Calu3 (cell line): ENCODE measurements at places on chromosomes 4 and X.

DNA sequence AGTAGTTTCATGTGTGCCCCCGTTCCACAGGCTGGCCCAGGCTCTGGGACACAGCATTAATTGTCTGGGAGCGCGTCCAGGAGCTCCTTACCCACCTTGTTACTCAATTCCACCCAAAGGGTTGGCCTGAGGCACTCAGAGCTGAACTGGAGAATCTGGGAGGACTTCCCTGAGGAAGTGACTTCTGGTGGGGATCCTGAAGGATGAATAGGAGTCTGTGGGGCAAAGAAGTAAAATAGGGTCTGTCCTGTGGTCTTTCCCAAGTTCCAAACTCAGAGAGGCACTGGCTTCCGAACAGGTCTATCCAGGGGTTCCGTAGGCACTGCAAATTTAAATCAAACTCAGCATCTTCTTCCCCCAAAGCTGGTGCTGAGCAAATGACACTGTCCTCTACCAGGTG lies 204.3 kb downstream of the AFAP1 start:
- DNase-seq = no peak
- no peaks in the 10 kb centered on the region for H3K36me3 ChIP-seq
- no peaks in the 10 kb centered on the region for H3K4me1 ChIP-seq
- H3K27me3 ChIP-seq = peaks cover 68% of the 10 kb centered on the region
- H3K4me3 ChIP-seq = no peak overlapping the region

GRCh38 chrX:103554687-103555424 lies 30.5 kb upstream of the TCEAL4 start:
- H3K27ac ChIP-seq = peak overlapping the region; percentile 83
- peaks cover 5% of the 10 kb centered on the region for H3K36me3 ChIP-seq
- peak overlapping the region; percentile 62 for H3K4me3 ChIP-seq
- no peaks in the 10 kb centered on the region for H3K27me3 ChIP-seq
- H3K4me1 ChIP-seq = peaks cover 12% of the 10 kb centered on the region
- DNase-seq = peak; percentile 36

DNA sequence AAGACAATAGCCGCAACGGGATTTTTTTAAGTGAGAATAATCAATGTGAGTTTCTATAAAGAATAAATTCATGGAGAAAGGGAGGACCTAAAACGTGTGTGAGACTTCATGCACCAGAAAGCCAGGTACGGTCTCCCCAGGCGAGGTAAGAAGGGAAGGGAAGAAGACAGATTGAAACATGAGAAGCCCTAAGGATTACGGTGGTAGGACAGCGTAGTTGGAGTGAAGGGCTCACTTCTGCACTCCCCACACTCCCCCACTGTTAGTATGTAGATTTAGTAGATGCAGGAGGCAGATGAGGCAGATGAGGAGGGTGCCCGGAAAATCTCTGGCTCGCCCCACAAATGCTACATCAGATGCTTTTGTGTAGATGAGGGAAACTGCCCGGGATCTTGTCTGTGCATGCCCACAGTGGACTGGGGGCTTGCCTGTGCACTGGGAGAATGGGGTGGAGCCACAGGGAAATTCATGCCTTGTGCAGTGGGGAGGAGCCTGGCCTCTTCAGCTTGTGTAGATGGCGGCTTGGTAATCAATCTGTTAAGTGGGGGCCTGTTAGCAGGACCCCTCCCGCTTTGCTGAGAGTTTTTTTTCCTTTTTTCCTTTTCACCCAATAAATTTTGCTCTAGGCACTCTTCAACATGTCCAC lies 1544.5 kb upstream of the TENM3 start:
- no peak overlapping the region for H3K4me3 ChIP-seq
- no peaks in the 10 kb centered on the region for H3K27me3 ChIP-seq
- H3K4me1 ChIP-seq = no peaks in the 10 kb centered on the region
- no peak for DNase-seq
- H3K27ac ChIP-seq = no peak overlapping the region

- no peak overlapping the region for H3K4me3 ChIP-seq
- peaks cover 10% of the 10 kb centered on the region for H3K4me1 ChIP-seq
- H3K27ac ChIP-seq = no peak overlapping the region
- no peaks in the 10 kb centered on the region for H3K36me3 ChIP-seq
- DNase-seq = no peak
- peaks cover 50% of the 10 kb centered on the region for H3K27me3 ChIP-seq
Measured at GRCh38 chr4:7637971-7638370, 203.2 kb upstream of the PSAPL1 start.

GRCh38 chr4:39029752-39030694 lies 2.2 kb downstream of the TMEM156 start:
- H3K4me1 ChIP-seq = no peaks in the 10 kb centered on the region
- peak overlapping the region; percentile 54 for H3K4me3 ChIP-seq
- H3K27me3 ChIP-seq = no peaks in the 10 kb centered on the region
- no peaks in the 10 kb centered on the region for H3K36me3 ChIP-seq
- DNase-seq = no peak
- no peak overlapping the region for H3K27ac ChIP-seq

DNA sequence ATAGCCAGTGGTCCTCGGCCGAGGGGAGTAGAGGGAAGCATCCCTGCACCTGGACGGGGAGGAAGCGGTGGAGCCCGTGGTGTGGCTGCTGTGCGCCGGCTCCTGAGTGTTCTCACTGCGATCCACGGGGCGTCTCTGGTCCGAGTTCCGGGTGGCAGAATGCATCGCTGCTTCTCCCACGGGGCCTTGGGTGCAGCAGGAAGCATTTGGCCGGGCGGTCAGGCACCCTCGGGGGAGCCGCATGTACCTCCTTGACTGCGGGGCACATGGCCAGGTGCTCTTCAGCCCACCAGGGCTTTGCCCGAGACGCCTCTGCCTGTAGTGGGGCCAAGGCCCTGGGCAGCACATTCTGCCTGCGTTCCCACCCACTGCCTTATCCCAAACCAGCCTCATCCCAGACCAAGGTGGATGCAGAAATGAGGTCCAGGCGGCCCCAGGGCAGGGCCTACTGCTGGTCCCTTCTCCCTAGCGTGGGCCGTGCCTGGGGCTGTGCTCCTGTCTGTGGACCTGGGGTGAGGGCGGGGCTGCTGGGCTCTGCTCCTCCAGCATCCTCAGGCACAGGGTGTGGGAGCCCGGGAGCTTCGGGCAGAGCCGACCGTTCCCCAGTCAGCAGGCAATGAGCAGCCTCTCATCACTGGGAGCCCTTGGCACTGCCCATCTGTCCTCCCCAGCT lies 27.5 kb downstream of the NKX1-1 start:
- no peak for DNase-seq
- H3K27ac ChIP-seq = no peak overlapping the region
- H3K4me3 ChIP-seq = no peak overlapping the region
- H3K4me1 ChIP-seq = no peaks in the 10 kb centered on the region
- H3K36me3 ChIP-seq = peaks cover 7% of the 10 kb centered on the region

DNA sequence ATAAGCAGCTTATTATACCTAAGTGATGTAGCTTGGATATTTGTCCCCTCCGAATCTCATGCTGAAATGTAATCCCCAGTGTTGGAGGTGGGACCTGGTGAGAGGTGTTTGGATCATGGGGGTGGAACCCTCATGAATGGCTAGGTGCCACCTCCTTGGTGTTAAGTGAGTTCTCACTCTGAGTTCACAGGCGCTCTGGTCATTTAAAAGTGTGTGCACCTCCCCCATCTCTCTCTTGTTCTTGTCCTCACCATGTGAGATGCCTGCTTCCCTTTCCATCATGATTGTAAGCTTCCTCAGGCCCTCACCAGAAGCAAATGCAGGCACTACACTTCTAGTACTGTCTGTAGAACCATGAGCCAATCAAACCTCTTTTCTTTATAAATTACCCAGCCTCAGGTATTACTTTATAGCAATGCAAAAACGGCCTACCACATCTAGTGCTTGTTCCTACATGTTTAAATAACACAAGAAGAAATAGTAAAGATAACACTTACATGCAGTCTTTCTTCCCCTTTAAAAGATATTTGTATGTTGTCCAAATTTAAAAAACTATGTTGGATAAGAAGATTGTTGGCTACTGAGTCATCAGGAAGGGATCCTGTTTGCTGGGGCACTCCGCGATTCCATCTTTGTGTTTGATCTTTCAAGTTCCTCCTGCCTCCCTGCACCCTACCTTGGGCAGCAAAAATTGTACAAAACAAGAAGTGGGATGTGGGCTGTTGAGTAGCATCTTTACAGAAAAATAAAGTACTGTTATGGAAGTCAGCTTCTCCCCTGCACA lies 29.7 kb downstream of the PPP1R2C start:
- H3K27ac ChIP-seq = peak overlapping the region; percentile 33
- DNase-seq = no peak
- peaks cover 13% of the 10 kb centered on the region for H3K4me1 ChIP-seq
- H3K4me3 ChIP-seq = no peak overlapping the region
- no peaks in the 10 kb centered on the region for H3K36me3 ChIP-seq

- no peak overlapping the region for H3K4me3 ChIP-seq
- H3K4me1 ChIP-seq = peaks cover 12% of the 10 kb centered on the region
- H3K27me3 ChIP-seq = no peaks in the 10 kb centered on the region
- DNase-seq = no peak
- no peak overlapping the region for H3K27ac ChIP-seq
Measured at GRCh38 chrX:124435616-124436015, 89.3 kb downstream of the SH2D1A start.

DNA sequence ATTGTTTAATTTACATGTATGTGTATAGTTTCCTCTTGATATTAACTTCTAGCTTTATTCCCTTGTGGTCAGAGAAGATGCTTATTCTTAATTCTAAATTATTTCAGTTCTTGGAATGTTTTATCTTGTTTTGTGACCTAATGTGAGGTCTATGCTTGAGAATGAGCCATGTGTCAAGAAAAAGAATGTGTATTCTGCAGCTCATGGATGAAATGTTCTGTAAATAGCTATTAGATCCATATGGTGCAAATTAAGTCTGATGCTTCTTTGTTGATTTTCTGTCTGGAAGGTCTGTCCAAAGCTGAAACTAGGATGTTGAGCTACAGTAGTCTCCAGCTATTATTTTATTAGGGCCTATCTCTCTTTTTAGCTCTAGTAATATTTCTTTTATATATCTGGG lies 187.3 kb upstream of the RASGEF1B start:
- DNase-seq = no peak
- H3K36me3 ChIP-seq = no peaks in the 10 kb centered on the region
- no peaks in the 10 kb centered on the region for H3K27me3 ChIP-seq
- H3K4me3 ChIP-seq = no peak overlapping the region
- H3K4me1 ChIP-seq = peaks cover 4% of the 10 kb centered on the region

- H3K27ac ChIP-seq = no peak overlapping the region
- H3K4me1 ChIP-seq = peaks cover 8% of the 10 kb centered on the region
- DNase-seq = no peak
- no peaks in the 10 kb centered on the region for H3K36me3 ChIP-seq
- no peak overlapping the region for H3K4me3 ChIP-seq
Measured at GRCh38 chr4:85865256-85865655, 390.3 kb downstream of the ARHGAP24 start.

DNA sequence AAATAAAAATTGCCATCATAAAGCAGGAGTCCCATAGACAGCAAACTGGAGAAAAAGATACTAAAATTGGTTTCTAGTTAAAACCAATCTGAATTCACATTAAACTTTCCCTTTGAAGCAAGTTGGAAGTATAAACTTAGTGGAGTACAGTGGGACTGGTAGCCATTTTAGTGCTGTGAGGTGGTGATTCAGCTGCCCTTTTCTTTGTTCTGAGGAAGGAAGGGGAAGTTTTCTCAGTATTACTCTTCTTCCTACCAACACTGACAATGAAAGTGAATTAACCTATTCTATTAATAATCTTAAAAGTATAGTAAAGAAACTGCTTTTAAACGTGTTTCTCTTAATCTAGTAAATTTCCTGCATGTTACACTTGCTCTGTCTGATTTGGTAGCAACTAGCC lies 36.7 kb downstream of the SLC9A6 start:
- H3K27me3 ChIP-seq = no peaks in the 10 kb centered on the region
- DNase-seq = no peak
- no peak overlapping the region for H3K4me3 ChIP-seq
- H3K36me3 ChIP-seq = no peaks in the 10 kb centered on the region
- no peak overlapping the region for H3K27ac ChIP-seq
- H3K4me1 ChIP-seq = no peaks in the 10 kb centered on the region
